ENCODE measurements at places on chromosomes 7 and 10.

- no peak for DNase-seq
These were observed 11.5 kb downstream of the ANKRD22 start for GRCh38 chr10:88840104-88840503.

GRCh38 chr7:111998326-111998725, 207.9 kb downstream of the DOCK4 start:
- no peak for DNase-seq

DNA sequence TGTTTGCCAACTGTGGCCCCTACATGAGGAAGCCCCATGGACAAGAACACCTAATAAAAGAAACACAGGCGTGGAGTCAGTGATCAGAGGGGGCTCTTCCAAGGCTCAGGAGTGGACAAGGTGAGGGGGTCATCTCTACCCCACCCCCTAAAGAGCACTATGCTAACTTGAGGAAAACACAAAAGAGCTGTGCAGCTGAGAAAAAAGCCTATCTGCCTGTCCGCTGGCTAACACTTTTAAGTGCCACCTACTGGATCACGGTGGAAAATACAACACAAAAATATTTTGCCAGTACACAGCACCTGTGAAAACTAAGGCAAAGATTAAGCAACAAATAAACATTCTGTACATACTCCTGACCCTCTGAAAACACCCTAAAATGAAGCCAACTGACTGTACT, 53.1 kb upstream of the COBL start:
- no peak for DNase-seq

GRCh38 chr10:73800560-73801252, 10.7 kb downstream of the NDST2 start:
- no peak for DNase-seq

- peak; percentile 32 for DNase-seq
These were observed 18.7 kb downstream of the ZNF786 start for GRCh38 chr7:149071641-149072437.

- no peak for DNase-seq
These were observed 108.8 kb upstream of the LRGUK start for GRCh38 chr7:134018306-134018705.

DNA sequence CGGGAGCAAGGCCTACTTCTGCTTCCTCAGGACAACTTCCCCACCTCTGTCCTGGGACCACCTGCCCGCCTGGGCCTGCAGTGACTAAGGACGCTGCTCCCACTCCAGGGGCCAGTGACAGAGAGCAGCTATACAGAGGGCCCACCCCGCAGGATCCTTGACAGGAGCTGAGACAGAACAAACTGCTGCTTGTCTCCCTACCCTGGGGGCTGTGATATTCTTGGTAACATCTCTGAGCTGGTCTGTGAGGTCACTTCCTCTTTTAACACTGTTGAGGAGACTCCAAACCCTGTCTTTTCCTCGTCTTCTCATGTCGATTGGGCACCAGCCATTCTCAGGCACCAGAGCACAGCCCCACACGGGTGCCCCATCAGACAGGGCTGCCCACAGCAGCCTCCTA, 6.9 kb upstream of the MRPS24 start:
- DNase-seq = no peak

DNA sequence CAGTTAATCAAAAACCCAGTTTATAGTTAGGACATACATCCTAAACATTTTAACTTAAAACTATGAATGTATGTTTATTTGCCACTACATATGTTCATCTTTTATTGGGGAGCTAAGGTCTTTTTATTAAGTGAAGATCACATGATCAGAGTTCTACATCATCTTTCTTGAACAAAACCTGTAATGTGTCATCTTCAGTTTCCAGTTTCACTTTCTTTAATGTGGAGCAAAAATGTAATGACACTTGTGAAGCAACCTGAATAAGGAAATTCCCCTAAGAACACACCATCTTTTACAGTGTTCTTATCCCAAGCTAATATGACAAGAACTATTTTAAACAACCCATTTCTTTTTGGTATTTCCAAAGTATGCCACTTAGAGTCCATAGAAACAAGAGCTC, 166.7 kb upstream of the BET1 start:
- no peak for DNase-seq

DNA sequence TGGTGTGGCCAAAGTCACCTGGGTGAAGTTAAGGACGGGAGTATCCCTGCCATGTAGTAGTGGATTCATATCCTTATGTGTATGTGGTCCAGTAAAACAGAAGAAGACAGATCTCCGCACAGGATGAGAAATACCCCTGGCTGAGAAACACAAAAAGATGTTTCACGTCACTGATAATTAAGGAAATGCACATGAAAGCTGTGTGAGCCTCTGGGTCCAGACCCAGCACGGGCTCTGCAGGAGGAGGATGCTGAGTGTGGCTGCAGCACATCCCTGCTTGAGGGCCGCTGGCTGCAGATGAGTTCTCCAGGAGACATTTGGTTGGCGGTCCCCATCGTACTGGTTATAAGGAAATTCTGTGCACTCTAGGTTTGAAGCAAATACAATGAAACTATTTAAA, 8.2 kb upstream of the SUN1 start:
- no peak for DNase-seq

DNA sequence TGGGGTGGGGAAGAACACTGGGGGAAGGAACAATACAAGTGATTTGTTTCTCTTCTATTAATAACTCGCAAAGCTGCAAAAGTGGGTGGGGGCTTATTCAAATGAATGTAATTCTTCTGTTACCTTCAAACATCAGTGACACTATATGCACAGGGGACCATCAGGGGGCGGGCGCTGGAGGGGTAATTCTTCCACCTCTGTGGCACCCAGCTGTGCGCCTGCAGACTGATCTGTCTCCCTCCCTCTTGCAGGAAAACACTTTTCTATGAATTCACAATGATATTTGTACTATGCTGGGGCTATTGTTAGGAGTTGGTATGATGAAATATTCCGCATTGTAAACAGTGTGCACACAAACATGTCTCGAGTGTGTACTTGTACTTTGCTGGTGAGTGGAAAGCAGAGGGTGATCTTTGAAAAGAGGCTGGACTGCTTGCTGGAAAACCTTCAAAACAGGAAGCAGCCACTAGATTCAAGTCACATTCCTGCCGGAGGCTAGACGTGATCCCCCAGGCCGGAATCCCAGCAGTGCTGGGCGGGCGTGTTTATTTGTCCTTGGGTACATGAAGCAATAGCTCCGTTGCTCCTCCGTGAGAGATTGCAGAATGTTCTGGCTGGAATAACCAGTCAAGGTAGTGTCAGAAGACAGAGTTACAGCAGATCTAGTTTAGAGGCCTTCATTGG, 15.8 kb upstream of the BNIP3 start:
- peak; percentile 40 for DNase-seq

DNA sequence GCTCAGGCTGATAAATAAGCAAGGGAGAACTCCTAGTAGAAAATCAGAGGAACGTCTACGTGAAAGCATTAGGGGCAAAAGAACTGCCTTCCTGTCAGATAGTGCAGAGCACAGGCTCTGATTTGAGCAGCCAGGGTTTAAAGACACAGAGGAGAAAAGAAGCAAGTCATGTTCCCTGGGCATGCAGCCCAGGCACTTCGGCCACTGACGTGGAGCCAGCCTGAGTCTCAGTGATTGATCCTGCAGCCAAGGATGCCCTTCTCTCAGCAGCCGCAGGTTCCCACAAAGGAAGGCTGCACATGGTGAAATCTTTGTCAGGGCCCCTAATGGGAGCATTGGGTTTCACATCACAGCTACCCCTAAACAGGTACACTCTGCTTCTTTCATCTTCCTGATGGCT, 161.7 kb upstream of the HPS1 start:
- no peak for DNase-seq

GRCh38 chr10:30556189-30556588, 73.4 kb downstream of the LYZL2 start:
- DNase-seq = no peak

- DNase-seq = no peak
These were observed 75.1 kb upstream of the SP4 start for GRCh38 chr7:21352540-21353387.

GRCh38 chr10:48924988-48925387, 14.7 kb downstream of the LRRC18 start:
- DNase-seq = no peak

DNA sequence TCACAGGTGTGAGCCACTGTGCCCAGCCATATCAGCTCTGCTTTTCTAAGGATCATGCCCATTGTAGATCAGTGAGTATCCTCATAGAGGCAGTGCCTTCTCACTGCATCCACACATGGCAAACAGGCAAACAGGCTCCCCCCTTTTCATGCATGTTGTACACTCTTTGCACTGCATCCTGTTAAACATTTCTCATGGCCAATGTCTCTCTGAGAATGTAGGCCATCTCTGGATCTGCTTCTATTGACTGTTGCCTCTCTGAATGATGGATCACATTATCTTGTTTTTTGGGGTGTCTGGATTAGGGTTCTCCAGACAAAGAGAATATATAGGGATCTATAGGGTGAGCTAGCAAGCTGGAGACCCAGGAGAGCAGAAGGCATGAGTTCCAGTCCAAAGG, 13.1 kb upstream of the PPIA start:
- no peak for DNase-seq

DNA sequence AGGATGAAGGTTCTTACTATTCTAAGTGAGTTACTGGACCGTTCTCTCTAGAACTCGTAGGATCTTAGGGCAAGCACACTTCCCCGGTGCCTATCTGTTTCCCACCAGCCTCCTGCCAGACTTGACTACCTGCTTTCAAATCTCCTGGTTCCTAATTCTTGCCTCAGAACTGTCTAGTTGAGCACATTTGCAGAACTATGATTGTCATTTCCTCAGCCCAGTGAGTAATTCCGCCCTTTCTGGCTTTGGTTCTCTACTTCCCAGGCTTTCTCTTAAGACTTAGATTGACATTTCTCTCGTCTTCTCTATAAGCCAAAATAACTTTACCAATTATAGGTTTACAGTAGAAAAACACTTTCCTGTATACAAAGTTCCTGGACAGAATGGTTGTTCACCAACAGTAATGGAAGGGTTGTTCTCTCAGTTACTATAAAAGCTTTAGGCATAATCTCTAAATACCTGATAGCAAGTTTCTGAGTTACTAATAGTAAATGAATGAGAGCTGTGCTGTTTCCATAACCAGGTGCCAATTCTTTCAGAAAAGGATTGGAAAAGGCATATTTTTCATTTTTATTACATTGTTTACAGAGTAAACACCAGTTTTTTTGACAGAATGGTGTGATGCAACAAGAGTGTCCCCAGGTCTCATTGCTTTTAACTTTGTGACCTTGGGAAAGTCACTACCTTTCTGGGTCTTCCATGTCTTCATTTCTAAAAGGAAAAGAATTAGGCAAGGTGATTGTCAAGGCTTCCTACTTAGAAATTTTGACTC, 41.1 kb downstream of the PLEKHA8 start:
- DNase-seq = no peak

DNA sequence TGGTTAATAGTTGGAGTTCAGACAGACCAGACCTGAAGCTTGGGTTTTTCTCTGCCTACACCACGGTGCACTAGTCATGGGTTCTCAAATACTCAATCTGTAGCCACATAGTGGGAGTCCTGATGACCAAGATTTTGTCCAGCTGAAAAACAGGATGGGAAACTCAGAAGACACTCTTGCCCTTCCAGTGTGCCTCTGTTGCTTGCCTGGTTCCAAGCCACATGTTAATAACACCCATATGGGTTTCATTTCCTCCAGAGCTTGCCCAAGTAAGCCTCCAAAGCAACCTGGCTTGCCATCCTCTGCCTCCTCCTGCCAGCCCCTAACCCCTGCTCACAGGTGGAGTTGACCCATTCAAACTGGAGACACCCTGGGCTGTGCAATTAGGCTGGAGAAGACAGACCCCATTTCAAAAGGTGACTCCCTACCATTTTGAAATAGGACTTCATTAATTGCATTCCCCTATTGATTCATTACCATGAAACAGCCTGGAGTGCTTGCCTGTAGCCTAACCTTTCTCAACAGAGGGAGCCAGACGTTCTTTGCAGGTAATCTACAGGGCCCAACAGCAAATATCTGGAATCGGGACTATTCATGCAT, 108.0 kb upstream of the HABP2 start:
- no peak for DNase-seq

GRCh38 chr7:44056681-44057080, 8.7 kb downstream of the PGAM2 start:
- DNase-seq = no peak

DNA sequence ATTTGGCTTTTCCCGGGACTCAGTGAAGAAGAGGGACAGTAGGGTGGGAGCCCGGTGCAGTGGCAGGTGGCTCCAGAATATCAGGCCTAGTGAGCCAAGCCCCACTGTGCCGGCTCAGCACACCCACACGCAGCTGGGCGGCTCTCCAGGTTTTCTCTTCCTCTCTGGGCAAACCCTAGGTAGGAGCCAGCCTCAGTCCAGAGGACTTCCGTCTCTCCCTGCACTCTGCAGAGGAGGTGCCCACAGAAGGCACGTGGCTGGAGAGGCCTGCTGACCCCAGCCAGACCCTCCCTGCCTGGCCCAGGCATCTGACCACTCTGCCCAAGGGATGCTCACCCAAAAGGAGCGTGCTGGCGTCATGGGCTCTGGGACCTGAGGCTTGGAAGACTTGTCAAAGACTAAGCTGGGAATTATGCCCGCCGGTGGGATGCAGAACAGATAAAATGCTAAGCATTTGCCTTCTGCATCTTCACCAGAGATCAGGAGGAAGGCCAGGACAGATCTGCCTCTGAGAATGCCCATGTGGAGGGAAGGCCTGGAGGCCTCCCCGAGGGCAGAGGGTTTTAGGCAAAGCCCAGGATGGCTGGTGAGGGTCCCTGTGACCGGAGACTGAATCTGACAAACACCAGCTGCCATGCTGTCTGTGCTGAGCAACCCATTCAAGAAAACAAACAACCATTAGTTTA, 40.2 kb downstream of the TCERG1L start:
- DNase-seq = no peak

DNA sequence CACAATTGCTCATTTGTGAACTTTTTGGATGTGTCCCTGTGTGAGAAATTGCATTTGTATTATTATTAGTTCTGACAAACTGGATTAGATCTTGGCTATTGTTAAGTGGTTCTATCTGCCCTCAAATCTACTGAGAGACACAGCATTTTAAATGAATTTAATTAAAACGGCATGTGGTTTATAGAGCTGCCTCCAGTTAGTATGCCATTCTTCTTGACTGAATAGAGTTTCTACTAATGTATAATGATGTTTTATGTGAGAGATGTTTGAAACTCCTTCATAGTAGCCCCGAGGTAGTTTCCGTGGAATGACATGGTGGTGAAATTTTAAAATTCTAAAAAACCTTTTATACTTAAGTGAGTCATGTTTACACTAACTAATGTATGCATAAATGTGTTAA, 110.9 kb downstream of the DYNC1I1 start:
- no peak for DNase-seq

DNA sequence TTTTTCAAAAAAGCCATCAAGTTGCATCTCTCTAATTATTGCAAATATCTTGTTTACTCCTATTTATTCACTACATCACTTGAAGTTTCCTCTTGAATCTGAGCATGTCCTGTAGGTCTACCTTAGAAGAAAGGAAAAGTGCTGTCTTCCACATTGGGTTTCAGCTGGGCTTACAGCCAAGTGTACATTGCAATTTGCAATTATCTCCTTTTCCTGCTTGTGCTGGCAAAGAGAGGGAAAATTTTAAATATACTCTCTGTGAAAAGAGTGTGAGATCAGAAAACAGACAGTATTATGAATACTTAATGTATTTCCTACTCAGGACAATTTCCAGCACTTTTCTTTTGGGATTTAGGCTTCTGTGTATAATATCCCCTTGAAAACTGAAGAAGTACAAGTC, 839.7 kb downstream of the CNTNAP2 start:
- no peak for DNase-seq

- no peak for DNase-seq
These were observed 1.8 kb downstream of the CLIP2 start for GRCh38 chr7:74290981-74291441.

Measured in Daoy (cell line).